ENCODE measurements at places on chromosomes 2 and 18. TPM values are rescaled to one million over a fixed set of nuclear protein-coding genes. Genes with fewer than 3 reads are reported as not detected.

DNA sequence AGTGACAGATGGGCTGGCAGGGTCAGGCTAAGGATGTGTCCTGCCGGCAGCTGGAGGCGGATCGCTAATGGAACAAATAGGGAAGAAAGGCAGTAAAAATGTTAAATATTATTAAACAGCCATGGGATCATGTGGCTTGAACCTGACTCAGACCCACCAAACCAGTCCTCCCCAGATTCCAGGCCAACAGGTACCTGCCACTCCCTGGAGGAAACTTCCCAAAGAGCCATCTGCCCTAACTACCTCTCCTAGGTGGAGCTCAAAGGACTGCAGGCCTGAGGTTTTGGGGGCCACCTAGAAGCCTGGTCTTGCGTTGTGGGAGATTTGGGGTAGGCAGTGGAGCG lies 34.3 kb downstream of the CIB4 start:
- DNase-seq: no peak

DNA sequence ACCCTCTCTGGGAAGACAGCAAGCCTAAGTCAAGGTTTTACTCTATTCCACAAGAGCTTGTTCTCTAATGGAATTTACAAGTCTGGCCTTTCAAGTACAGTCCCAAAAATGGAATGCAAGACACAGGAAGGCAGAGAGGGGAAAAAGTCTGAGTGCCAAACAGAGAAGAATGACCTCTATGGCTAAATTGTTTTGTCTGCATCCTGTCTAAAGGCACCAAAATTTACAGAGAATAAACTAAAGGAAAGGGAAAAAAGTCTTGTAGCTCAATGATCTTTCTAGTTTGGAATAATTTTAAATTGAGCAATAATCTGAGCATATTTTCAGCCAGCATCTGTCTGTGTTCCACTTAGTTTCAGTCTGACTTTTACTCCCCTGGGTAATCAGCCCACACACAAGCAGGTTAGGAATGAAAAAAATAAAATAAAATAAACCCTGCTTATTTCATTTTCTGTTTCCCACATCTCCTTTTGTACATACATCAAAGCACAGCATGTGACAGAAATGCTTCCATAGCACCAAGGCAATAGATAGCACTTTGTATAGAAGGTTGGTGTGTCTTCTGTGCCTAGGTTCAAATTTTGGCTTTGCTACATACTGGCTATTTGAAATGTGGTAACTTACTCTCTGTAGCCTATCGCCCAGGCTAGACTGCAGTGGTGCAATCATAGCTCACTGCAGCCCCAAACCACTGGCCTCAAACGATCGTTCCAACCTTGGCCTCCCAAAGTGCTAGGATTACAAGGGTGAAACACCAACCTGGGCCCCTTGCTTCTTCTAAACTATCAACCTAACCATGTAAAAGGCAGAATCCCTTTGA lies 105.1 kb downstream of the SLC8A1 start:
- DNase-seq: no peak

DNA sequence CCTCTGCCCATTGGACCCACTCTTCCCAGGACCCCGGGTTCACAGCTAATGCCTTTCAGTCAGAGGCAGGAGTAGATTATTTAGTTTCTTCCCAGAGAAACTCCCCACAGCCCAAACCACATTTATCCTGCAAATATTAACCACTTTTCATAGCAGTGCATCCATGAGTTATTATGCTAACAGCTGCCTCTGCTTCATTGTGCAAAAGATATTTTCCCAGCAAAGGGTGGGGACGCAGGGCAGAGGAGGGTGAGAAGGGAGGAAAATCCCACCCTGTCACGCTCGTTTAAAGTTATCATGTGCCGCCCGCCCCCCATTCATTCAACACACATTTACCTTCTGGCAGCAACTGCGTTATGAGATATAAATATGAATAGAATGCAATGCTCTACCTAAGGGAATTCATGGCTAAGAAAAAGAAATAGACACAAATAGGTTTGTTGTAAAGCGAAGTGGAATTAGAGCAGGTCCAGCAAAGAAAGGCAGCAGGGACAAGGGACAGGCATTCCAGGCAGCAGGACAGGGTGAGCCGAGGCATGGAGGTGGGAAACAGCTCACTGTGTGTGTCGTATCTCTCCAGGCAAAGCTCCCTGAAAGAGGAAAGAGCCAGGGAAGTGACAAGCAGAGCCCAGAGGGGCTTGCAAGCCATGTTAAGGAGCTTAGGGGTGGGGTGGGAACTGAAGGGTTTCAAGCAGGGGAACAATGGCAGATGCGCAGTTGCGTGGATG lies 46.3 kb upstream of the LTBP1 start:
- no peak for DNase-seq

DNA sequence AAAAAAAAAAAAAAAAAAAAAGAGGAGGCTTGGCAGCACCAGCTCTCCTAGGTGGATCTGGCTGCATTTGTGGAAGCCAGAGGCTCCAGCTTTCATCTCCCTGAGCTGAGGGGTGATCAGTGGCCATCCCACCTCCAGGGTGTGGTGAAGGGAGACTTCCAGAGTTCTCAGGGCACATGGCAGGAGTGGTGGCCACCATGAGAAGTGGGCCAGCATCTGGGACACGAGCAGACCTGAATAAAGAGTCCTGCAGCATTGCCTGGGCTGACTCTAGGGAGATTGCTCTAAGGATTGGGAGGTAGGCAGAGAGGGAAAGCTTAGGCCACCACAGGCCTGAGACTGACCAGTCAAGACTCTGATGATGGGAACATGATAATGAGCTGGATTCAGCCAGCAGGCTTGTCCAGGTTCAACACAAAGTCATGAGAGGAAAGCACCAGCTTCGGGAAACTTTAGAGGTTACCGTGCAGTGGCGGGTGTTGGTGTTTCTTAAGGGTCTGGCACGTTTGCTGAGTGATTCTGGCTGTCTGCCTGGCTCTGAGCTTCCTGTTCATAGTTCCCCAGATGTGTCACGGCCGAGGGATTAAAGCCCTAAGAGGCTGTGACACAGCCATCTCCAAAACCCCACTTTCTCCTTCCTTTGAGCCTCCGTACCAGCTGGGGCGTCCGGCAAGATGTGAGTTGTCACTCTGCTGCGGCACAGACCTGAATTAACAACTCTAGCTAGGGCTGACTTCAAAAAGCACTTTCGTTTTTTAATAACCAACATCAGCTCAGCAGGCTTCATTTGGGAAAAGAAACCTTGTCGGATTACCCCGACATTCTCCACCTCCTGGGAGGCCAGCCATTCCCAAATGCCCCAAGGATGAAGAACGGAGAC lies 38.3 kb upstream of the IL1R1 start:
- no peak for DNase-seq

GRCh38 chr18:58758046-58758445 lies 86.8 kb downstream of the MALT1 start:
- no peak for DNase-seq

GRCh38 chr2:44616667-44617155 lies 255.0 kb downstream of the CAMKMT start:
- DNase-seq: no peak

The ABCG8 gene
- 0.31 TPM for total RNA-seq

The ACMSD gene
- total RNA-seq: not detected

The MFSD2B gene
- total RNA-seq: not detected

The NT5DC4 gene
- not detected for total RNA-seq

The TBR1 gene
- total RNA-seq: 53.7 TPM

The CFAP65 gene
- 0.16 TPM for total RNA-seq

All from occipital lobe (tissue), 3 donors.